Esophagus squamous epithelium (tissue), 5 donors: ENCODE measurements at places on chromosomes 2 and 18.

DNA sequence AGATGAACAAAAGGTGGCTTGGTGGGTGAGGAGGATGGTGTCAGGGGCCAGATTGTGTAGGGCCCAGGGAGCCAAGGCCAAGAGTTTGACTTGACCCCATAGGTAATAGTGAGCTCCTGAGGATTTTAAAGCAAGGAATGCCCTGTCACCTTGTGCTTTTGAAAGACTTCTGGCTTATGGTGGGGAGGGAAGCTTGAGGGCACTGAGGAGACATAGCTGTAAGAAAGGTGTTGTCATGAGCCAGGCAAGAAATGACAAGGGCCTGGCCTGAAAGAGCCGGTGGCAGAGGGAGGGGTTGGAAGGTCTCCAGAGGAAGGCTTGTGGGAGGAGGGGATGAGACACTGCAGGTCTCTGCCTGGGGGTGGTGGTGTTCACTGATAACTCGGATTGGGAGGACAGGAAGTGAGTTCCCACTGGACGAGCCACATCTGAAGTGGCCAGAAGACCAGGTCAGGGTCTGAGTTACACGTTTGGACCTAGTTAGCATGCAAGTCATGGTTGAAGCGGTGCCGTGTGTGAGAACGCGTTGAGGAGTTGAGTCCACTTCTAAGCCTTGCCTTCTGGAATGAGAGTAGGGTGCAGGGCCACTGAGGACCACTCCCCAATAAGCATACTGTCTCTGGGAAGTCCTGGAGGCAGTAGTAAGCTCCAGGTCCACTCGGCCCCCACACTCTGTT, 64.3 kb downstream of the TET3 start:
- DNase-seq = no peak
- no peaks in the 10 kb centered on the region for H3K27me3 ChIP-seq
- H3K4me3 ChIP-seq = no peak overlapping the region
- peaks cover 15% of the 10 kb centered on the region for H3K36me3 ChIP-seq

DNA sequence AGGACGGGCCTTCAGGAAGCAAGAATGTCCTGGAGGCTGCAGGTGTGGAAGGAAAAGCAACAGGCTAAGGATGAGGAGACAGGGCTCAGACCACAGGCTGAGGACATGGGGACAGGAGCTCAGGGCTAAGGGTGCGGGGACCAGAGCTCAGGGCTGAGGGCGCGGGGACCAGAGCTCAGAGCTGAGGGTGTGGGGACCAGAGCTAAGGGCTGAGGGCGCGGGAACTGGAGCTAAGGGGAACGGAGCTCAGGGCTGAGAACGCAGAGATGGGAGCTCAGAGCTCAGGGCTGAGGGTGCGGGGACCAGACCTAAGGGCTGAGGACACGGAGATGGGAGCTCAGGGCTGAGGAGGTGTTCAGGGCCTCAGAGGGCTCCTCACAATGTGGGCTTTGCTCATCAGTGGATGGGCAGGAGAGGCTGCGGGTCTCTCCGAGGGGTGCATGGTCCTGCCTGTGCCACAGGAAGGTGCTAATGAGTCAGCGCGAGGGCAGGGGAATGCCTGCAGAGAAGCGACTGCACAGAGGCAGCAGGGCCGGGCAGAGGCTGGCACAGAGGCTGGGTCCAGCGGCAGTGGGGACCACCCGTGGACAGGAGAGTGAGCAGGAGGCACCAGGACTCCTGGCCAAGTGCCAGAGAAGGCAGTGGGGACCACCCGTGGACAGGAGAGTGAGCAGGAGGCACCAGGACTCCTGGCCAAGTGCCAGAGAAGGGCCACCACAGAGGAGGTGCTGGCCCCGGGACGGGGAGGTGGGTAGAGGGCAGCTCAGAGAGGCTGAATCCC, 271.7 kb downstream of the TWIST2 start:
- peaks cover 2% of the 10 kb centered on the region for H3K4me1 ChIP-seq
- H3K4me3 ChIP-seq = no peak overlapping the region
- DNase-seq = no peak
- H3K27me3 ChIP-seq = no peaks in the 10 kb centered on the region
- H3K36me3 ChIP-seq = peaks cover 4% of the 10 kb centered on the region

DNA sequence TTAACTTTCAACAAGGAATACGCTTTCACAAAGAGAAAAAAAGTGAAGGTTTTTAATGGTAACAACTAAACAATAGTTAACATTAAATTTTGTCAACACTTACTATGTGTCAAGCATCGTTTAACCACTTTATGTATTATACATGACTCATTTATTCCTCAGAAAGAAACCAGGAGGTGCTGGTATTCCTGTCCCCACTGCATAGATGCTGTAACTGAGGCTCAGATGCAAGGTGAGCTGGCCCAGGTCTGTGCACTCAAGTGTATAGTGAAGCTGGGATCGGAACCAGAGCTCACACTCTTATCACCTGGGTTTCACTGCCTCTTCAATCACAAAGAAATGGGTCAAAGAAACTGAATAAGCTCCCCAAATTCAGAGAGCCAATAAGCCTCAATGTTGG, 16.5 kb downstream of the FBXO15 start:
- DNase-seq = no peak
- no peaks in the 10 kb centered on the region for H3K36me3 ChIP-seq
- H3K27ac ChIP-seq = no peak overlapping the region
- no peaks in the 10 kb centered on the region for H3K27me3 ChIP-seq
- H3K4me3 ChIP-seq = no peak overlapping the region
- H3K4me1 ChIP-seq = no peaks in the 10 kb centered on the region

- H3K4me3 ChIP-seq = no peak overlapping the region
- H3K4me1 ChIP-seq = peaks cover 19% of the 10 kb centered on the region
- no peak overlapping the region for H3K27ac ChIP-seq
- H3K27me3 ChIP-seq = peaks cover 7% of the 10 kb centered on the region
- H3K36me3 ChIP-seq = no peaks in the 10 kb centered on the region
- no peak for DNase-seq
These were observed 170.9 kb downstream of the PRPF40A start for GRCh38 chr2:152546230-152546837.

- DNase-seq = no peak
- H3K4me3 ChIP-seq = no peak overlapping the region
- no peak overlapping the region for H3K27ac ChIP-seq
- no peaks in the 10 kb centered on the region for H3K27me3 ChIP-seq
These were observed 17.0 kb upstream of the NFATC1 start for GRCh38 chr18:79378536-79379250.

DNA sequence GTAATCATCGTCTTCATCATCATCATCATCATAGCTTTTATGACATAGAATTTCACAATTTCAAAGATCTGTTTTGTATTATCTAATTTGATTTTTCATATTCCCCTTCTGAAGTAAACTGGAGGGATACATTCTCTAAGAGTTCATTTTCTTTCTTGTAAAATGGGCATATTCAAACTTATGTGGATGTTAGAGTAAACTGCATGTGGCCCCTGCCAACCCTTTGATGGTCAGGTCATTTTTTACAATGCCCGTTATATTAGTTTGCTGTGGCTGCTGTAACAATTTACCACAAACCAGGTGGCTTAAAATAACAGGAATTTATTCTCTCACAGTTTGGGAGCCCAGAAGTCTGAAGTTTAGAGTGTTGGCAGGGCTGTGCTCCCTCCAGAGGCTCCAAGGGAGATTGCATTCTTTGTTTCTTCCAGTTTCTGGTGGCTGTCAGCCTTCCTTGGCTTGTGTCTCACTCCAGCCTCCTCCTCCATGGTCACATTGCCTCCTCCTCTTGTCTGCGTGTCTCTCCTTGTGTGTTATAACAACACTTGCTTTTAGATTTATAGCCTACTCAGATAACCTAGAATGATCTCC, 127.5 kb upstream of the MMADHC start:
- no peak for DNase-seq
- H3K4me3 ChIP-seq = no peak overlapping the region
- H3K27ac ChIP-seq = no peak overlapping the region
- no peaks in the 10 kb centered on the region for H3K4me1 ChIP-seq
- H3K27me3 ChIP-seq = no peaks in the 10 kb centered on the region
- no peaks in the 10 kb centered on the region for H3K36me3 ChIP-seq

GRCh38 chr18:26706911-26707351, 158.6 kb downstream of the AQP4 start:
- H3K27ac ChIP-seq = no peak overlapping the region
- DNase-seq = no peak
- no peak overlapping the region for H3K4me3 ChIP-seq
- H3K4me1 ChIP-seq = no peaks in the 10 kb centered on the region
- H3K36me3 ChIP-seq = no peaks in the 10 kb centered on the region

DNA sequence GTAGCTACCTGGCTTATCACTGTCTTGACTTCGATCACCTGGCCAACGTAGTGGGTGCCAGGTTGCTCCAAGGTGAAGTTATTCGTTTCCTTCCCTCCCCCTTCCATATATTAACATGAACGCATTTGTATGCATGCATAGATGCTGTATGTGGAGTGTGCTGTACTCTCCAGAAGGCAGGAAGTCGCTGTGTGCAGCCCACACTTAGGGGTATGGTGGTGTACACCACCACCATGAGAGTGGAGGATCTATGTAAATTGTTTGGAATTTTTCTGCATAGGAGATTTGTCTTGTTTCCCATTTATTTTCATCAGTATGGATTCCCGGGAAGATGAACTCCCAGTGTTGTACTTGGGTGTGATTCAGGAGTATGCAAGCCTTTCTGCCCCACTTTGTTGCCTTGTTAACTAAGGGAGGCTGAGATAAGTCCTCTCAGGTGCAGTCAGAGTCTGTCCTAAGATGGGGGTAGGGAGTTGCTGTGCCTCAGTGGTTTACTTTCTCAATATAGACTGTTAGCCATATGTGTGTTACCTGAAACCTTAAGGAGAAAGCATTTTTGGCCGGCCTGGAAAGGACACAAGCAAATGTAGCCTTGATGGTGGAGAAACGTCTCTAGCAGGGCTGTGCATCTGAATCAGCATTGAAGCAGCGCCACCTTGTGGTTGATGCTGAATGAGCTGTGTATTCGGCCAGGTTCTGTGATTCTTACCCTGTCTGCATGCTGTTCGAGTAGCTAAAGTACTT, 149.8 kb downstream of the TANC1 start:
- peak overlapping the region; percentile 19 for H3K27ac ChIP-seq
- DNase-seq = peak; percentile 22
- no peak overlapping the region for H3K4me3 ChIP-seq
- H3K36me3 ChIP-seq = no peaks in the 10 kb centered on the region
- no peaks in the 10 kb centered on the region for H3K4me1 ChIP-seq
- no peaks in the 10 kb centered on the region for H3K27me3 ChIP-seq

DNA sequence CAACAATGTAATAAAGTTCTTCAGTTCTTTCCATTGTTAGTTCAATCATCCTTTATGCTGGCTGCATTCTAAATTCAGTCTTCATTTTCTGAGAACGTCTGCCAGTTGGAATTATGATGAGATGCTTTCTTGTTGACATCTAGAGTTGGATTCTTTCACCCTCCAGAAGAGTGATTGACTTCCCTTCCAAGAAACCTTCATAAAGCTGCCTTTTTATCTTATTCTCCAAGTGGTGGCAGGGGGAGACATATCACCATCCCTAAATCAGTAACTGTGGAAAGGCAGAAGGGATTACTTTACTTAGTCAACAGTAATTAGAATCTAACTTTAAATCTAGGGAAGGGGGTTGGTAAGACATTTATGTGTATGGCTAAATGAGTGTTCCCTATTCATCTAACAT, 86.8 kb upstream of the GULP1 start:
- no peaks in the 10 kb centered on the region for H3K36me3 ChIP-seq
- no peak for DNase-seq
- no peaks in the 10 kb centered on the region for H3K27me3 ChIP-seq
- H3K27ac ChIP-seq = no peak overlapping the region

DNA sequence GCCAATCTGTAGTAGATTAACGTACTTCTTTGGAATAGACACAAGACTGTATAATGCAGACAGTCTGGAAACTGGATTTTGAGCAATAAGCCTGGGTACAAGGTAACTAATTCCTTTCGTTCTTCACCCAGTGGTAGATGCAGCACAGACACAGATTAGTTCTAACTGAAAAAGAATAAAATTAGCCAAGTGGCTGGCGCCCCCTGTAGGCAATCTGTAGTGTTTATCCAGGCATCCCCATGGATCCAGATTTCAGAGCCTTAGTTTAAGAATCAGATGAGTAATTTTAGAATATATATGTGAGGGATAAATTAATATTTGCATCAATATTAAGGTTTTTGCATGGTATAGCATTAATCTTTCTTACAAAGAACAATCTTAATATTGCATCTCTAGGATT, 563.9 kb downstream of the DCC start:
- H3K36me3 ChIP-seq = no peaks in the 10 kb centered on the region
- DNase-seq = no peak
- H3K27me3 ChIP-seq = no peaks in the 10 kb centered on the region

DNA sequence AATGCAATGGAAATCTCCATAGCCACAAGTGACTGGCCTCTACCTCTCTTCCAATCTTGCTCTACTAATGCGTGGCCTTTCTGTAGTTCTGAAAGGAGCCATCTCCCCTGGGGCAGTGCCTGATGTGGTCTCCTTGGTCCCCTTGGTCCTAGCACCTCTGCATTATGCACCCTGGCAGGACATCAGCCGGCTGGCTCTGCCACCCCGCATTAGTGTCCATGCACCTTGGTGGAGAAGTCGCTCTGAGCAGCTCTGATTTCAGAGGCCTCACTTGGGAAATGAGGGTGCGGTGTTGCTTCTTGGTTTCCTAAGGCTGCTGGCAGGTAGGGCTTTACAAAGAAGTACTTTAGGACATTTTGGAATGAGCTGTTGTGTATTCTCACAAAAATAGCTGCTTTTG, 317.9 kb downstream of the GBX2 start:
- H3K27ac ChIP-seq = no peak overlapping the region
- H3K36me3 ChIP-seq = no peaks in the 10 kb centered on the region
- no peaks in the 10 kb centered on the region for H3K27me3 ChIP-seq
- H3K4me1 ChIP-seq = no peaks in the 10 kb centered on the region
- H3K4me3 ChIP-seq = no peak overlapping the region

- H3K4me3 ChIP-seq = no peak overlapping the region
- H3K27me3 ChIP-seq = no peaks in the 10 kb centered on the region
- no peak overlapping the region for H3K27ac ChIP-seq
- no peaks in the 10 kb centered on the region for H3K36me3 ChIP-seq
These were observed 94.8 kb downstream of the MYCN start for GRCh38 chr2:16034975-16035746.

DNA sequence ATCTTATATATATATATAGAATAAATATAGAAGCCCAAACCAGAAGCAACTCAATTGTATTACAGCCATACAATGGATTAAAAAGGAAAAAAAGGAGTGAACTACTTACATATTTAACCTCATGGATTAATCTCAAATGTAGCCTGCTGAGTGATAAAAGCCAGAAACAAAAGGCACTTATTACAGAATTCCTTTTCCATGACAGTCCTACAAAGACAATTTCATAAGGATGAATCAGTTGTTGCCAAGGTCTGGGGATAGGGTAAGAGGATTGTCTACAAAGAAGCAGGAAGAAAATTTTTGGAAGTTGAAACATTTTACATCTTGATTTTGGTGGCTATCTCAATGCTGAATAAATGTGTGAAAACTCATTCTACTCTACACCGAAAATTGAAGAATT, 103.9 kb upstream of the DCC start:
- no peak overlapping the region for H3K4me3 ChIP-seq
- no peaks in the 10 kb centered on the region for H3K36me3 ChIP-seq
- H3K27ac ChIP-seq = no peak overlapping the region
- no peaks in the 10 kb centered on the region for H3K4me1 ChIP-seq
- H3K27me3 ChIP-seq = no peaks in the 10 kb centered on the region

GRCh38 chr2:159902722-159903121, 104.7 kb upstream of the CD302 start:
- peaks cover 21% of the 10 kb centered on the region for H3K4me1 ChIP-seq
- H3K4me3 ChIP-seq = no peak overlapping the region
- no peak for DNase-seq
- H3K27ac ChIP-seq = no peak overlapping the region
- H3K27me3 ChIP-seq = peaks cover 11% of the 10 kb centered on the region
- no peaks in the 10 kb centered on the region for H3K36me3 ChIP-seq
